ENCODE measurements at places on chromosomes 2 and 18.

DNA sequence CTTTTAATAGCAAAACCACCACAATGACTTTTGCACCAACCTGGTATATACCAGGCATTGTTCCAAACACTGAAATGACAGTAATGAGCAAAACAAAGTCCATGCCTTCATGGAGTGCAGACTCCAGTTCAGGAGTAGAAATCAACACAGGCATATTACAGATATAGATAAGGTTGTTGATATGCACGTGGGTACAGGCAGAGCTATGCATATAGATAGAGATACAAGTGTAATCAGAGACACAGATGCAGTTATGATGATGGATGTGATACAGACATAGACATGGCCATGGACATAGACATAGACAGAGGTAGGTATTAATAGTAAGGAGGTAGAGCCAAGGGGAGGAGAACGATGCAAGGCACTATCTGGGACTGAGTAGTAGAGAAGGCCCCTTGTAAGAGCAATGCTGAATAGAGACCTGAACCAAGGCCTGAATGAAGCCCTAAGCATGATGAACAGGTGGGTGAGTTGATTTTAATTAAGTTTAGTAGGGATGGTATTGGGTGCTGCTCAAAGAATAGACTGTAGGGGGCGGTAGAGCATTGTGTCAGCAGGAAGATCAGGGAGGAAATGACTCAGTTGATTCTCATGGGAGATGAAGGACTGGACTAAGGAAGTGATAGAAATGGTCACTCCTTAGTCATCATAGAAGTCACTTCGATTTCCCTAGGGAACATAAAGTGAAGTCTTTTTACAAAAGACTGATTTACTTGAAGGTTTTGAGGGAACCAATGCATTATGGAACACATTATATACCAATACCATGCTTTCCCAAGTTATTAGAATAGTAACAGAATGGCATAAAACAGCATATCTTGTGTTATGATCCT lies 39.4 kb downstream of the CMPK2 start:
- no peak for DNase-seq

DNA sequence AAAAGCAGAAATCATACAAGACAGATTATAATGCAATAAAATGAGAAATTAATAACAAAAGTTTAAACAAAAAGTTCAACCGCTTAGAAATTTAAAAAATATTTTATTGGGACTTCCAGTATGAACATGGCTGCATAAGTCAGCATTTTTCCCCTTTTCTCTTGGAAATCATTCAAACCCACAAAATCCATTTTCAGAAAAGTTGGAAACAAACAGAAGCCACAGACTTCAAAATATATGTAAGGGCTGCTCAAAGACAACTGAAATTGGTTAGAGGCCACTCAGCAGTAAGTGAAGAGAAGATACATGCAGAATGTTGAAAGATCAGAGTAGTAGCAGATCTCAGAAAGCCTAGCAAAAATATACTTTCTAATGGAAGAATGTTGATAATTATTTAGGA lies 194.0 kb downstream of the DYSF start:
- DNase-seq = no peak

DNA sequence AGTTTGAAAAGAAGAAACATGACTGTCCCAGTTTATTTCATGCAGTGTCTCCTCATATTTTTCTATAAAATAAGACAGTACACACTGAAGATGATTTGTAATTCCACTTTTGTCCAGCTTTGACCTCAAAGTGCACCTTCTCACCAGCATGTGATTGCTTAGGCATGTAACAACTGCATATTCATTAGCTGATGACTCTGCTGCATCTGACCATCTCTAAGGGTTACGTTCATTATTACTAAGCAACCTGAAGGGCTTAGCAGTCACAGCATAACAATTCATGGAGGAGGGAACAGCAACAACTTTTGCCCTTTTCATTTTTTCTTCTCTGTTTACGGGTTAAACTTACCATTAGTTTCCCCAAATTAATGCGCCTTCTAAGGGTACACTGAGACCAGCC lies 330.6 kb upstream of the PIK3C3 start:
- no peak for DNase-seq

GRCh38 chr2:178380763-178381162 lies 70.2 kb downstream of the PRKRA start:
- DNase-seq = no peak

- no peak for DNase-seq
These were observed 114.2 kb upstream of the ID2 start for GRCh38 chr2:8567469-8568260.

- DNase-seq = no peak
These were observed 39.1 kb downstream of the CRACDL start for GRCh38 chr2:98896944-98897343.

DNA sequence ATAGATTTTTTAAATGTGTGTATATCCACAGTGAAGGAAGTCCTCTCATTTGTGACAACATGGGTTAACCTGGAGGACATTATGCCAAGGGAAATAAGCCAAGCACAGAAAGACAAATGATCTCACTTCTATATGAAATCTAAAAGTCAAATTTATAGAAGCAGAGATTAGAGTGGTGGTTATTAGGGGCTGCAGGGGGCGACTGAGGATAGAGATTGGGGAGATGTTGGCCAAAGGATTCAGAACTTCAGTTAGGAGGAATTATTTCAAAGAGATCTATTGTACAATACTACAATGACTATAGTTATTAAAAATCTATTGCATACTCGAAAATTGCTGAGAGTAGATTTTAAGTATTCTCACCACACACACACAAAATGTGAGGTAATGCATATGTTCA lies 252.4 kb upstream of the SLC39A10 start:
- no peak for DNase-seq

DNA sequence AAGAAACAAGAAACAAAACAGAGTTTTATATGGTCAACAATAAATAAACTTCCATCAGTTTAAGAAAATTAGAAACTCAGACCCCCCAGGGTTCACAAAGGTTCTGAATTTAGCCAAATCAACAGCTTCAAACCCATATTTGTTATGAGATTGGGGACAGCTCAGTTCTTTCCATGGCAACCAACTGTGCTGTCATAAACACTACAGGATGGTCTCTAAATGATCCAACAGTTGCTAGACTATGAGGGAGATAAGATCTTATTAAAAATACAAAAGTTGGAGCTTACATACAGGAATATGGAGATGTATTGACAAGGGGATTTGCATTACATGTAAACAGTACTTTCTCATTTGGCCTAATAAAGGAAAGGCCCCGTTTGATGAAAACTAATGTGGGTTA lies 154.6 kb upstream of the CTAGE1 start:
- DNase-seq = no peak

GRCh38 chr2:42810121-42810970 lies 18.0 kb upstream of the HAAO start:
- peak; percentile 77 for DNase-seq

GRCh38 chr2:198347349-198347748 lies 543.0 kb downstream of the PLCL1 start:
- DNase-seq = no peak

DNA sequence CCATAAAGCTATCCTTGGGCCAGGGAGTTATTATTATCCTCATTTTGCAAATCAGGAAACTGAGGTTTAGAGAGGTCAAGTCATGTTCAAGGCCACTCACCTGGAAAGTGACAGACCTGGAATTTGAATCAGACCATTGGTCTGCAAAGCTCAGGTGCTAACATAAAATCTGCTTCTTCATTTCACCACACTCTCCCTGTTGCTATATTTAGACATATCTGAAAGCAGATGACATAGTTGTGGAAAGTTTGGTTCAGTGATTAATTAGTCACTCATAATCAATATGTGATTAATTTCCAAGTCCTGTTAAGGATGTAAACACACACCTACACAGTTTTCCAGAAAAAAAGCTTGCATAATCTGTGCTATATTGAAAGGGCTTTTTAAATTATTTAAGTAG lies 57.4 kb downstream of the LINC00305 start:
- DNase-seq = no peak

GRCh38 chr2:171086352-171087290 lies 74.1 kb downstream of the TLK1 start:
- no peak for DNase-seq

- DNase-seq = no peak
These were observed 239.0 kb downstream of the ZNF521 start for GRCh38 chr18:25112821-25113434.

DNA sequence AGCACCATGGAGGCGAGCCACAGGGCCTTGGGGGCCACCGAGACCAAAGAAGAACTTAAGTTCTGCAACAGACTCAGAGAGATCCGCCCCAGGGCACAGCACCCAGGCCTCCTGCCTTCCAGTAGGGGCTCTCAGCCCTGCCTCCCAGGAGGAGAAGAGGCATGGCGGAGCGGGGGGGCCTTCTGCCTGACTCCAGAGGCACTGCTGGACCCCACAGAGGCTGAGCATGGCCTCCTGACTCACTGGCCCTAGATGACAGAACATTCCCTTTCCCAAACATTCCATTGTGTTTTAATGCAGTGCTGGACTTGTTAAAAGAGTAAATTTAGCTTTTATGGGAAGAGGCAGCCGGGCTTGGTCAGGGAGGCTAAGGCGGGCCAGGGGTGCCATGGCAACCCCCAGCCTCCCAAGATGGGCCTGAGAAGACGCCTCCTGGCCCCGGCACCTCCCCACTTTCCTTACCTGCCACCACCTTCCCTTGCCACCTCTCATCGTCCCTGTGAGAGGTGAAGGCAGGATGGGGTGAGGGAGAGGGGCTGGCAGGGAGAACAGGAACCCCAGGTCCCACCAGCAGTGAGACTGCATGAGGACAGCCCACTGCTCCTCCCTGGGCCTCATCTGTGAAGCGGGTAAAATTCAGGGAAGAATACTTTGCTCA lies 65.4 kb downstream of the SMAD7 start:
- DNase-seq = no peak

DNA sequence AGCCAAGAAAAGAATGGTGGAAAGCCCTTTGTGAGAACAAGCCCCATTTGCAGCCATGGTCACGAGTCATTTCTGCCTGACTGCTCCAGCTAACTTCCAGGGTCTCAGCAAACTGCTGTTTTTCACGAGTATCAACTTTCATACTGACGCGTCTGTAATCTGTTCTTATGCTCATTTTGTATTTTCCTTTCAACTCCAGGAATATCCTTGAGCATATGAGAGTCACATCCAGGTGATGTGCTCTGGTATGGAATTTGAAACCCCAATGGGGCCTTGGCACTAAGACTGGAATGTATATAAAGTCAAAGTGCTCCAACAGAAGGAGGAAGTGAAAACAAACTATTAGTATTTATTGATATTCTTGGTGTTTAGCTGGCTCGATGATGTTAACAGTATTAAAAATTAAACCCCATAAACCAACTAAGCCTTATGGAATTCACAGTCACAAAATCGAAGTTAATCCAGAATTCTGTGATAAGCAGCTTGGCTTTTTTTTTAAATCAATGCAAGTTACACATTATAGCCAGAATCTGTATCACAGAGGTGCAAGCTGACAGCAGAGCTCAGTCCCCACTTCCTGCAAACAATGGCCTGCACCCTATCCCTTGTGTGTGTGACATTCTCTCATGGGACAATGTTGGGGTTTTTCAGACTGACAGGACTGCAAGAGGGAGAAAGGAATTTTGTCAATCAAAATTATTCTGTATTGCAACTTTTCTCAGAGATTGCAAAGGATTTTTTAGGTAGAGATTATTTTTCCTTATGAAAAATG lies 26.1 kb downstream of the SLC14A1 start:
- no peak for DNase-seq

DNA sequence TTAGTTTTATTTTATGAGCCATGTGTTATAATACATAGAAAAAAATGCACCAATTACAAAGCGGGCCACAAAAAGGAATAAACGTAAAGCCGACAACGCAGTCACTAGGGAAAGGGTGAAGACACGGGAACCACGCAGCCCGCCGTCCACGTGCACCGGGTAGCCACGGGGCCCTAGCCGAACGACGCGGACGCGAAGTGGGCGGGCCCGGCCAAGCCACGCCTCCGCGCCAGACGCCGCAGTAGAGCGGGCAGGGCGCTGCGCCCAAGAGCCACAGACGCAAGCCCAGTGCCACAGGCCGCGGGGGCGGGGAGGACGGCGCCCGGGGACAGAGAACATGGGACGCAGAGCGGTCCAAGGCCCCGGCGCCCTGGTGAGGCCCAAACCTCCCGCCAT lies at the start of gene DUSP28:
DUSP28 (plus strand) TSS at position 274 of the 396 bp plus-strand sequence. CDS start 328 bp downstream, outside the sequence.
- no peak for DNase-seq

GRCh38 chr2:6109831-6110230 lies 417.6 kb downstream of the SOX11 start:
- DNase-seq = no peak

- DNase-seq = no peak
These were observed 891 bp upstream of the FTCDNL1 start for GRCh38 chr2:199851883-199852282.

DNA sequence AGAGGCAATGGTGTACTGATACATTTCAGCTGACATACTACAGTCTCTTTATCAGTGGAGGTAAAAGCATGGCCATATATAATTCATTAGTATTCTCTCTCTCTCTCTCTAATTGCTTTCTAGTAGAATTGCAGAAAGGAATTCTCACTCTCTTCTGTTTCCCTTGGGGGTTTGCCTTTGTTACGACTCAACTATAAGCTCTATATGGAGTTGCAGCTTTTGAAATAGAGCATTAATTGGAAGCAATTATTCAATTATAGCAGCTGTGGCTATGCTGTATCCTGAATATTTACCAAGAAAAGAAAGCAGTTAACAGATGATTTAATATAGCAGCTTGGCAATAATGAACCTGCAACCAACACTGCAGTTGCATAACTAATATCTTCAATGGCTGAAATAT lies 132.7 kb upstream of the STON1 start:
- DNase-seq = no peak

DNA sequence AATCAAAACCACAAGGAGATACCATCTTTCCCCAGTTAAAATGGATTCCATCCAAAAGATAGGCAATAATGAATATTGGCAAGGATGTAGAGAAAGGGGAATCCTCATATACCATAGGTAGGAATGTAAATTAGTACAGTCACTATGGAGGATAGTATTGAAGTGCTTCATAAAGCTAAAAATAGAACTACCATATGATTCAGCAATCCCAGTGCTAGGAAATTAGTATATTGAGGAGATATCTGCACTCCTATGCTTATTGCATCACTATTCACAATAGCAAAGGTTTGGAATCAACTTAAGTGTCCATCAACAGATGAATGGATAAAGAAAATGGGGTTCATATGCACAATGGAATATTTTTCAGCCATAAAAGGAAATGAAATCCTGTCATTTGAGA lies 251.2 kb downstream of the ZNF804A start:
- DNase-seq = no peak

DNA sequence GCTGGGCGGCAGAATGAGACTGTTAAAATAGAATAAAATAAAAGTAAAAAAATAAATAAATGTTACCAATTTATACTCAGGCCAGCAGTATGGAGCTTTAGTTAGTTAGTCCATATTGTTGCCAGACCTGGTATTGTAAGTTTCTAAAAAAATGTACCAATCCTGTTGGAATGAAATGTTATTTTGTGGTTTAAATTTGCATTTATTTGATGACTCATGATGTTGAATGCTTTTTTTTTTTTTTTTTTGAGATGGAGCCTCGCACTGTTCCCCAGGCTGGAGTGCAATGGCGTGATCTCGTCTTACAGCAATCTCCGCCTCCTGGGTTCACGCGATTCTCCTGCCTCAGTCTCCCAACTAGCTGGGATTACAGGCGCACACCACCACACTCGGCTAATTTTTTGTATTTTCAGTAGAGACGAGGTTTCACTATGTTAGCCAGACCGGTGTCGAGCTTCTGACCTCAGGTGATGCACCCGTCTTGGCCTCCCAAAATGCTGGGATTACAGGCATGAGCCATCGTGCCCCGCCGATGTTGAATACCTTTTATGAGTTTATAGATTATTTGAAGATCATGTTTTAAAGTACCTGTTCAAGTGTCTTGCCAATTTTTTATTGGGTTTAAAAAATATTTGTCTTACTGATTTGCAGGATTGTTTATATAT lies 5.7 kb upstream of the PTPRN start:
- DNase-seq = no peak

- no peak for DNase-seq
These were observed 100.5 kb upstream of the MGAT5 start for GRCh38 chr2:134153294-134153880.

- no peak for DNase-seq
These were observed 374.2 kb upstream of the ID2 start for GRCh38 chr2:8307606-8308180.

Measured in esophagus squamous epithelium (tissue), 5 donors.